ENCODE measurements at places on chromosomes 11 and 22.

GRCh38 chr22:37676736-37677492 is 1.5 kb downstream of the LGALS1 start:
- peak overlapping the region; percentile 100 for H3K27ac ChIP-seq
- H3K27me3 ChIP-seq = no peaks in the 10 kb centered on the region
- DNase-seq = peak; percentile 94
- H3K4me1 ChIP-seq = peaks cover 50% of the 10 kb centered on the region
- no peaks in the 10 kb centered on the region for H3K36me3 ChIP-seq
- peak overlapping the region; percentile 92 for H3K4me3 ChIP-seq

DNA sequence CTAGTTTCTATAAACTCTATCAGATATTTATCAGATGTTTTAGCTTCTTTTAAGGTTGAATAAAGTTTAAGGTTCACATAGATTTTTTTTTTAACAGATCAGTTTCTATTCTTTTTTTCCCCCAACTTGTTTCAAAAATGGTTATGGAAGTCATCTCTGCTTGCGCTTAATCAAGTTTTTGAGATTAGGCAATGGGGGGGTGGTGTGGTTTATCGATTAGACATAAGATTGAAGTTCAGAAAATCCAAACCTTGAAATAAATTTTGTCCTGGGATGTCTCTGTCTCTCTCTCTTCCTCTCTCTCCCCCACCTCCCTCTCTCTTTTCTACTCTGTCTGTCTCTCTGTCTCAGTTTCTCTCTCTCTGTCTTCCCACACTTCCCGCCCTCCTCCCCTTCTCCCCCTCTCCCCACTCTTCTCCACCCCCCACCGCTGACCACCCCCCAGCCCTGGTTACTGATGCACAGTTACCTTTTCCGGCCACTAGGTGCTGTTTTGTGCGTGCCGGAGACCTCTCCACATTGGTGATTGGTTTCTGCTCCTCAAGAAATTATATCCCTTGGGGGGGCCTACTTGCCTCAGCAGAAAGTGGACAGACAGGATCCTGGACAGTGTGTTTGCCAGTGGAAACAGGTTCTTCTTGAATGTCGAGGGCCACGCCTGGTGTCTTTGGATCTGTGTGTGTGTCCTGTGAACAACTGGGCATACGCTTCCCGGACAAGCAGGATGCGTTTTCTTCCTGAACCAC is 29.7 kb upstream of the ANO1 start:
- H3K27me3 ChIP-seq = peaks cover 56% of the 10 kb centered on the region
- H3K36me3 ChIP-seq = peaks cover 13% of the 10 kb centered on the region
- no peaks in the 10 kb centered on the region for H3K4me1 ChIP-seq
- no peak for DNase-seq
- H3K4me3 ChIP-seq = no peak overlapping the region
- no peak overlapping the region for H3K27ac ChIP-seq

DNA sequence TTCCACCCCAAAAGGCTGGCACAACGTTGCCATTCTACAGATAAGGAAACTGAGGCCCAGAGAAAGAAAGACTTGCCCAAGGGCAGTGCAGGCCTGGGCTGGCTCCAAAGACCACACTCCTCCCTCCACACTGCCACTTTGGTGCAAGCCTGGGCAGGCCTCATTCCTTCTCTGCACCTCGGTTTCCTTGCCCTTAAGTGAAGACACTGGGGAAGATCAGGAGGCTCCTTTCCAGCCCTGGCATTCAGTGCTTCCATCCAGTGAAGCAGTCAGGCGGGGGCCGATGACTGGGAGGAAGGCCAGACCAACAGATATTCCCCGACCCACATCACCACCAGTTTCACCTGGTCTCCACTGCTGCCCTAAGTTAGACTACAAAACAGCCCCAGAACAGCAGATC is 18.3 kb upstream of the TCF20 start:
- peaks cover 27% of the 10 kb centered on the region for H3K4me1 ChIP-seq
- H3K4me3 ChIP-seq = no peak overlapping the region
- no peak for DNase-seq
- no peak overlapping the region for H3K27ac ChIP-seq
- H3K27me3 ChIP-seq = no peaks in the 10 kb centered on the region

DNA sequence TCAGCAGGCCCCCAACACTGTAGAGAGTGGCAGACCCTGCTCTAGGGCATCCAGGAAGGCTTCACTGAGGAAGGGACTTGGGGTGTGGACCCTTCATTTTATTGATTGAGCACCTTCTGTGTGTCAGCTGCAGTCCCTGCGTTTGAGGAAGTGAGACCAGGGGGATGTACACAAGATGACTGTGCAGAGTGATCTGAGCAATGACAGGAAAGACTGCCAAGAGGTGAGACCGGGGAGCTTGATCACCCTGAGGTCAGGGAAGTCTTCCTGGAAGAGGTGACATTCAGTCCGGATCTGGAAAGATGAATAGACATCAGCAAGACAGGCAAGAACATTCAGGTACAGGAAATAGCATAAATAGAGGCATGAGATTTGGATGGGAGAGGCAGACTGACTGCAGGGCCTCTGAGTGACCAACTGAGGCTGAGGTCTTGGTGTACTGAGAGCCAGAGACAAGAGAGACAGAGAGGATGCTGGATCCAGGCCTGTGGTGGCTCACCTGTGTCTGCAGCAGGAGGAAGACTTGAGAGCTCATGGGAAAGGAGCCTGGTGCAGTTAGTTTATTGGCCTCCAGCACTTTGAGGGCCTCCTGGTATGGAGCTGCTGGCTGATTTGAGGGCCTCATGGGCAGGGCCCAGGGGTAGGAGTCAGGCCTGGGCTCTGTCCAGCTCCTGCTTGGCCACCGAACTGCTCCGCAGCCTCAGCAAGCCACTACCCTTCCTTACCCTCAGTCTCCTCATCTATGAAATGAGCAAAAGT is 5.2 kb downstream of the DGAT2 start:
- peaks cover 49% of the 10 kb centered on the region for H3K4me1 ChIP-seq
- peak overlapping the region; percentile 10 for H3K27ac ChIP-seq
- H3K4me3 ChIP-seq = peak overlapping the region; percentile 64
- H3K36me3 ChIP-seq = no peaks in the 10 kb centered on the region
- DNase-seq = peak; percentile 72
- no peaks in the 10 kb centered on the region for H3K27me3 ChIP-seq

DNA sequence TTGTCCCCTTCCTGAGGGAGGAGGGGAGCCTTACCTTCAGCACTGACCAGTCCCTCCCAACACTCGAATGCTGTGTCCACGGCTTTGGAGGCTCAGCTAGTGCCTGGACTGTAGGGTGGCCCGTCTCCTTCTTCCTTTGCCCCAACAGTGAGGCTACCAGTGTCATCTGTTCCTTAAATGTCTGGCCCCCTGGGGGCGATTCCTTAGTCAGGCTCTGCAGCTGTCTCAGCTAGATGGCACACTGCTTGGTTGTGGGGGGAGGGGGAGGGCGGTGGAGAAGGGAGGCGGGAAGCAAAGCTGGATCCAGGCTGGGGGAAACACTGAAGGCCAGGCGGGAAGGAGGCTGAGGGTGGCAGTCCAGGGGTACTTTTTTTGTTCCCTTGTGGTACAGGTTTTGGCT is at the start of gene IGSF22:
Gene IGSF22 (minus strand): TSS at position 149 of the 400 bp plus-strand sequence. CDS start 1,952 bp downstream, outside the sequence.
- H3K36me3 ChIP-seq = no peaks in the 10 kb centered on the region

DNA sequence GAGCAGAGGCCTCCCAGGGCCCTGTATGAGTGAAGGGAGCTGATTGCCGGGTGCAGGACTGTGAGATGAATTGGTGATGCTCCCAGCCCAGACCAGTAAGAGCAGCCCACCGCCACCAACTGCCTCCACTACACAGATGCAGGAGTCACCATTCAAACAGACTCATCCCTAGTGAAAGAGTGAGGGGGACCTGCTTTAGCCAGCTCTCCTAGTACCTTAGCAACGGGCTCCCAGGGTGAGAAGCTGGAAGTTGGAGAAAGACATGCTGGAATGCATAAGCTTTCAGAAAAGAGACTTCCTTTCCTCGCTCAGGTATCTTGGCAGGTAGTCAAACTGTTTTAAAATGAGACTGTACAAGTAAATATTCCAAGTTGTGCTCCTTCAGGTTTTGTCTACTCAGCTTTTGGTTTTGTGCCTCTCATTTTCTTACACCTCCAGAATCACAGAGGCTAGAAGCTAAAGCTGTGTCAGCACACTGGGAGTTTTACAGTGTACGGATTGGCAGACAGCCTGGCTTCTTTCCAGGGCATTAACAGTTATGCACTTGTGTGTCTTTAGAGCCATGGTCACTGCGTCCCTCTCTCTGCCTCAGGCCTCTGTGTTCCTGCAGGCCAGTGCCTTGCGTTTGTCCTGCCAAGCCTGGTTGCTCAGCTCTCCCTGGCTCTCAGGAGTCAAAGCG is 146.2 kb downstream of the ATXN10 start:
- H3K4me3 ChIP-seq = no peak overlapping the region
- H3K4me1 ChIP-seq = no peaks in the 10 kb centered on the region
- no peaks in the 10 kb centered on the region for H3K27me3 ChIP-seq
- H3K27ac ChIP-seq = no peak overlapping the region
- peaks cover 20% of the 10 kb centered on the region for H3K36me3 ChIP-seq

DNA sequence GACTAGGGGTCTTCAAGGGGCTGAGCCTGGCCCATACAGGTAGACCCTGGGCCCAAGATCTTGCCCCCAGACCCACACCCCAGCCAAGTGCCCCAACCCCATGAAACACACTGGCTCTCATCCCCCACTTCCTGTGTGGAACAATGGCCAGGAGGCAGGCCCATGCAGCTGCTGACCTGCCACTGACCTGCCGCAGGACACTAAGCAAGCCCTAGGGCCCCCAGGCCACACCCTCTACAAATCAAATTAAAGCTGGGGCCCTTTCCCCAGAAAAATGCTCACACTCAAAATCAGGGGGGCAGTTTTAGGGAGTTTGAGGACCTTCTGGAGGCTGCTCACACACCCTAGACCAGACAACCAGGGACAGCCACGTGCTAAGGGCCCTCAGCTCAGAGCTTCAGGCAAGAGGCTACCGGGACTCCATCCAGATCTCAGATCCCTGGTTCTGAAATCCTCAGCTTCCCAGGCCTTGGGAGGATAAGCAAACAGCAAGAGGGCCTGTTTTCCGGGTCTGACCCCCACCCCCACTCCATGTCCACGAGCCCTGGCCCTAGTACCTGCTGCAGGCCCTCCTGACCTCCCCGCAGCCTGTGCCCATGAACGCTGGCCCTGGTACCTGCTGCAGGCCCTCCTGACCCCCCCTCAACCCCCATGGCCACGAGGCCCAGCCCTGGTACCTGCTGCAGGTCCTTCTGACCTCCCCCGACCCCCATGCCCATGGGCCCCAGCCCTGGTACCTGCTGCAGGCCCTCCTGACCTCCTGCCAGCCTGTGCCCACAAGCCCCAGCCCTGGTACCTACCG is 10.0 kb downstream of the CARD10 start:
- peak overlapping the region; percentile 42 for H3K27ac ChIP-seq
- H3K4me3 ChIP-seq = no peak overlapping the region
- no peaks in the 10 kb centered on the region for H3K36me3 ChIP-seq

- H3K27ac ChIP-seq = peak overlapping the region; percentile 81
- peaks cover 4% of the 10 kb centered on the region for H3K36me3 ChIP-seq
- DNase-seq = no peak
- peaks cover 80% of the 10 kb centered on the region for H3K4me1 ChIP-seq
Observed at GRCh38 chr22:17950651-17951214, 73.6 kb downstream of the MICAL3 start.

DNA sequence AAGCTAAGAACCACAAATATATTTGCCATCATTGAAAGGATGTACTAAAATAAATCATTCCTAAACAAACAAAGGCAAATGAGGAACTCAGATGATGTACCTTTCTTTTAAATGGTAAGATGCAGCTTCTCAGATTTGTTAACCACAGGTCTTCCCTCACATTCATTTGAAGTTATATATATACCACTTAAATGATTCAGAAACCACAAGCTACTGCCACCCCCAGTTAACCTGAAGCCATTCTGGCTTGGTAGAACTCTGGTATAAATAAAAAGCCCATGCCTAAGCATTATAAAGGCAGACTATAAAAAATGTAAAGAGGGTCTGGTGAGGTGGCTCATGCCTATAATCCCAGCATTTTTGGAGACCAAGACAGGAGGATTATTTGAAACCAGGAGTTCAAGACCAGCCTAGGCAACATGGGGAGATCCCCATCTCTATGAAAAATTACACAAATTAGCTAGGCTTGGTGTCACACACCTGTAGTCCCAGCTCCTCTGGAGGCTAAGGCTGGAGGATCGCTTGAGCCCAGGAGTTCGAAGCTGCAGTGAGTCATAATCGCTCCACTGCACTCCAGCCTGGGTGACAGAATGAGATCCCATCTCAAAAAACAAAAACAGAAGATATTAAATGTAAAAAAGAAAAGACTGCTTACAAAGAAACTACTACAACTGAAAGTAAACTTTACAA is 1185.3 kb downstream of the JRKL start:
- no peaks in the 10 kb centered on the region for H3K27me3 ChIP-seq
- no peak overlapping the region for H3K4me3 ChIP-seq
- H3K36me3 ChIP-seq = no peaks in the 10 kb centered on the region
- no peak overlapping the region for H3K27ac ChIP-seq

GRCh38 chr22:40147388-40148176 is 30.1 kb upstream of the TNRC6B start:
- H3K36me3 ChIP-seq = peaks cover 19% of the 10 kb centered on the region
- peaks cover 18% of the 10 kb centered on the region for H3K4me1 ChIP-seq
- H3K4me3 ChIP-seq = no peak overlapping the region
- no peak overlapping the region for H3K27ac ChIP-seq
- no peaks in the 10 kb centered on the region for H3K27me3 ChIP-seq

DNA sequence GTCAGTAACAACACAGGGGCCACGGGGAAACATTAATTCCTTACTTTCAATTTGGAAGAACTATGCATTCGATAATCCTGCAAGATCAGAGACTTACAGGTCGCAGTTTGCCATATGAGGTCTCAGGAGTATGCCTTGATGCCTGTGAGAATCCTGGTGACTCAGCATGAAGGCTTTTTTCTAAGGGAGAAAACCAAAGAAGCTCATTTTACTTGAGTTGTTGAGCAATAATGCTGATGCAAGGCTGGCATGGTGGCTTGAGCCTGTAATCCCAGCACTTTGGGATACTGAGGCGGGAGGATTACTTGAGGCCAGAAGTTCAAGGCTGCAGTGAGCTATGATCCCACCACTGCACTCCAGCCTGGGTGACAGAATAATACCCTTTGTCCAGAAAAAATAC is 26.6 kb downstream of the ATG16L2 start:
- H3K27me3 ChIP-seq = no peaks in the 10 kb centered on the region
- H3K4me1 ChIP-seq = peaks cover 4% of the 10 kb centered on the region
- DNase-seq = no peak
- H3K4me3 ChIP-seq = no peak overlapping the region
- peaks cover 38% of the 10 kb centered on the region for H3K36me3 ChIP-seq

DNA sequence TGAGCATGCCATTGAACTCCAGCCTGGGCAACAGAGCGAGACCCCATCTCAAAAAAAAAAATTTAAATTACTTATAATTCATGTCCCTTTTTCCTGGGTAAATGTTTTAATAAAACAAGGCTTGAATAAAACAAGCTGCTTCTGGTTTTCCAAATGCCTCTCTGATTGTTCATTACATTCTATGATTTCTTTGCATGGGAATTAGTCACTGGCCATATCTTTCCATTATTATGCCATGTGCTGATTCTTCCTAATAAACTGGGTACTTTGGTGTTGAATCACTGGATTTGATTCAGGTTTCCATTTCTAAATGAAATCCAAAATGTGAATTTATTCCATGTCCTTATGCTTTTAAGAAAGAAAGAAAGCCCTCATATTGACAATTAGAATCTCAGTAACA is 42.6 kb downstream of the ZNF215 start:
- H3K36me3 ChIP-seq = no peaks in the 10 kb centered on the region
- H3K4me1 ChIP-seq = no peaks in the 10 kb centered on the region
- no peak overlapping the region for H3K27ac ChIP-seq
- no peak overlapping the region for H3K4me3 ChIP-seq
- no peak for DNase-seq
- H3K27me3 ChIP-seq = no peaks in the 10 kb centered on the region
